Activated CD4-positive, CD25-positive, alpha-beta regulatory T cell (primary cell): ENCODE measurements at places on chromosomes 12 and 14.

GRCh38 chr12:56530390-56531055 lies 8.9 kb downstream of the RBMS2 start:
- DNase-seq = no peak

DNA sequence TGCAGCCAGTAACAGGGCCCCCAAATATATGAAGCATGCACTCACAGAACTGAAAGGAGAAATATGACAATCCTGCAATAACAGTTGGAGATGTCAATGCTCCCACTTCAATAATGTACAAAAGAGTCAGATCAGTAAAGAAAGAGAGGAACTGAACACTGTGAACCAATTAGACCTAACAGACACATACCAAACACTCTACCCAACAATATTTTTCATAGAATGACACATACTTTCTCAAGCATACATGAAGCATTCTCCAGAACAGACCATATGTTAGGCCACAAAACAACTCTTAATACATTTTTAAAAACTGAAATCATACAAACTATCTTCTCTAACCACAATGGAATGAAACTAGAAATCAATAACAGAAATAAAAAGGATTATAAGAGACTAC lies 80.2 kb downstream of the ELK3 start:
- DNase-seq = no peak

GRCh38 chr14:54629183-54629582 lies 62.3 kb downstream of the SAMD4A start:
- DNase-seq = no peak

DNA sequence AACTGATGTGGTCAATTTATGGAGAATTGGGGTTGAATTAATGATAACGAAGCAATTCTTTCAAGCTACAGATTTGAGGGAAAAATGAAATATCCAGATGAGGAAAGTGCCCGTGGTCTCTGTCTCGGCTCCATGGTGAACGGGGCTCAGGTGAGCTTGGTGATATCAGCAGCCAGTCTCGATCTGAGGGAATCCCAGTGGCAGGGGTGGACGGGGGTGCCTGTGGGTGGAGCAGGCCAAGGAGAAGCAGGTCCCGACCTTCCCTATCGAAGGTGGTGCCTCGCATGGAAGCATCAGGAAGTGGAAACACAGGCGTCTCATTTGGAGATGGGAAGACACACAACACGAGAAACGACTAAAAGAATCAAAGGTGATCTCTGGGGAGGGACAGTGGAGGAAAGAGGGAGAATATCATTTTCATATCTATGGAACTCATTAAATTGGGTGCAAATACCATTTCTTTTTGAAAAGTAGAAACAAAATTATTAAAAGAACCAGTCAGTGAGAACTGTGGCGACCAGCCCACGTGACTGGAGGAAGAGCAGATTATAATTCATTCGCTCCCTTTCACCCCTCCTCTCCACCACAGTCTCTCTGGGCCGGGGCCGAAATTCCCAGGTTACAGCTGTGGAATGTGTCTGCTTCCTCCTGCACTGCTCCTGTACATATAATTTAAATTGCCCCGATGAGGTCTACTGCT lies 354.3 kb upstream of the SFSWAP start:
- no peak for DNase-seq

DNA sequence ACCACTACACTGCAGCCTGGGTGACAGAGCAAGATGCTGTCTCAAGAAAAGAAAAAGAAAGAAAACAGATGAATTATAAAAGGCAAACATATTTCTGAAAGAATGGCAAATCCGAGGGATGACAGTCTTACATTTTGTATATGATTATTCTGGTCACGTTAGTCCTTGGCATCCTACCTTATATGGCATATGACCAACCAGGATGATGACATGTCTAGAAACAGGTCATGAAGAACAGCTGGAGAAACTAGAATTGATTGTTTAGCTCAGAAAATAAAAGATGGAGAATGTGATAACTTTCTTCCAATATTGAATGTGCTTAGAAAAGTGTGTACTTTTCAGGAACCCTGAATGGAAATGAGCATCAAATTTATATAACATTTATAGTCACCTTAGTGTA lies 19.2 kb downstream of the SLC2A14 start:
- no peak for DNase-seq

DNA sequence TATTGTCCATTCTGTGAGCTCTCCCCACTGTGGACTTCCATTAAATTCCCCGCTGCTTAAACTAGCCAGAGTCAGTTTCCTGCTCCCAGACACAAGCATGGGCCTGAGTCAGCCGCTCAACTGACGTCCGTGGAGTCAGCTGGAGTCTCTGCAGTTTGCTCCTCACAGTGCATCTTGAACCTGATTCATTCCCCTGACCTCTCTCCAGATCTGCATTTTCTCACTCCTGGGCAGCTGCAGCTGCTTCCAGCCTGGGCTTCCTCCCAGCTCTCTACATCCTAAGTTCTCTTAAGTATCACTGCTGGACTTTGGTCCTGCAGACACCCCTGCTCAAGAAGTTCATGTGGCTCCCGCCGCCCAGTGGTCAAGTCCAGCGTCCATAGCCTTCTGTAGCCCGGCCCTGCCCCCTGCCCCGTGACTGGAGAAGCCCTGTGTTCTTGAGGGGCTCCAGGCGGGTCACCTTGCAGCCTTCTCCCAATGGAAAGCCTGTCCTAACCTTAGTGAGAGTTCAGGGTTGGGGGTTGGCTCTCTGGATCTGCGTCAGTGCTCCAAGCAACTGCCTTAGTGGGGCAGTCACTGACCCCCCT lies 20.0 kb downstream of the NFKBIA start:
- no peak for DNase-seq

DNA sequence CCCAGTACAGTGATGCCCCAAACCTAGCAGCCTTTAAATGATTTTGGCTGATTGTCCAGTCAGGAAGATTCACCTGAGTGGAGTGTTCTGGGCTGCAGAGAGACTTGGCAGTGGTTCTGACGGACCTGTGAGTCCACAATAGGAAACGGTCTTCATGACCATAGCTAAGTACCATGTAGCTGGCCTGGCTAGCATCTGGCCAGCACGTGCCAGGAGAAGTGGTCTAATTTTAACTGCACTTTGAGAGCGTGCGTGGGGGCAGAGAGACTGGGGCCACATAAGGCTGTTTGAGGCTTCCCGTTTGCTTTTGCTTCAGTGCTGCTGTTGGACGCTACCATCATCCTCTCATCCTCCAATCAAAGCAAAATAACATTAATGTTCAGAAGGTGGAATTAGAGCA lies 54.7 kb downstream of the PPM1A start:
- DNase-seq = no peak

- DNase-seq = no peak
Measured at GRCh38 chr12:112370868-112371510, 11.2 kb downstream of the HECTD4 start.

- DNase-seq = no peak
Measured at GRCh38 chr12:27237790-27238771, 6.0 kb upstream of the STK38L start.

DNA sequence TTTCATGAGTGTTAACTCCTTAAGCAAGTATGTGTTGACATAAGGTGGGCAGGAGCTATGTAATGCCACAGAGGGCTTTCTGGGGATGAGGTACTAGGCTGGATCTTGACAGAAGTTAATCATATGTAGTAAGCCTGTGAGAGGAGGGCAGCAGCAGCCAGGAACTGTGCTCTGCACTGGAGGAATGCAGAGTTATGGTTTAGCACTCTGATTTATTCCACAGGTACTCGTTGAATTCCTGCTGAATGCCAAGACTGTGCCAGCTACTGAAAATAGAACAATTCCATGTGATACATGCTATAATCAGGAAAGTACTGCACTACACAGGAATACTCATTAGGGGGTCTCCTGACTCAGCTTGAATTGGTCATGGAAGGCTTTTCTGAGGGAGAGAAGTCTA lies 58.7 kb downstream of the SUSD6 start:
- no peak for DNase-seq

GRCh38 chr12:49763006-49763591 lies 21.7 kb downstream of the TMBIM6 start:
- peak; percentile 52 for DNase-seq

DNA sequence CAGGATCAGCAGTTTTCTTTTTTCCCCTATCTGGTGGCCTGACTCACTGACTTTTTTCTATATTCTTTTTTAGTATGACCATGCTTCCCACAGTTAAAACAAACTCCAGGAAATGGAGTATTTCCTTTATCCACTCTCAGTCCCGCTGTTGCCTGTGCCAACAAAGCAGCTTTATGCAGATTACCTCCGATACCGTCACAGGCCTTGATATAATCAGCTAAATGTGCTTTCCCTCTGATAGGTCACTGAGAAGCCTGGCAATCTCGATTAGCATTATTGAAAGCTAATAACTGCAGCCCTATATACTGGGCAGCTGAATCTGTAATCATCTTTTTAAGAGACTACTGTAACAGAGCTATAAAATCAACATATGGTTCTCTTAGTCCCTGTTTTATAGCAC lies 243.6 kb downstream of the KIF21A start:
- no peak for DNase-seq

DNA sequence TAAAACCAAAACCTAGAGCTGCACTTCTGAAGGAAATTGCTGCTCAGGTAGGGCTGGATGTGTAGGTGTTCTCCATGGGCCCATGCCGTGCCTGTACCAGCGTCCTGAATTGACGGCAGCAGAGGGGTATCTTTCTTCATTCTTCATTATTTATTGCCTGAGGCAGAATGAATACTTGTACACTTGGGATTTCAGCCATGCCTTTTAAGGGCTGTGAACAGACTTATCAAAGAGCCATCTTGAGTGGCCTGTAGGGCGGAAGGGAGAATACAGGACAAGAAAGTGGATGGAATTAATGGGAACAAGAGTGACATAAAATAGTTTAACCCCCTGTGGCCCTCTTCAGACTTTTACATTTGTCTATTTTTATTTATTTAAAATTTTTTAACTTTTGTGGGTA lies 61.4 kb downstream of the RASSF3 start:
- no peak for DNase-seq
